ENCODE measurements at places on chromosomes 4 and X.

GRCh38 chr4:162837241-162837640 lies 329.4 kb downstream of the NAF1 start:
- DNase-seq: no peak

- DNase-seq: no peak
Observed at GRCh38 chr4:114257501-114257900, 278.1 kb upstream of the ARSJ start.

- no peak for DNase-seq
Observed at GRCh38 chr4:75496406-75496805, 17.8 kb downstream of the RCHY1 start.

- no peak for DNase-seq
Observed at GRCh38 chrX:152884171-152884570, 13.7 kb upstream of the ZNF185 start.

- DNase-seq: no peak
Observed at GRCh38 chrX:5431823-5432222, 796.8 kb downstream of the NLGN4X start.

GRCh38 chr4:141853091-141853764 lies 216.8 kb downstream of the IL15 start:
- no peak for DNase-seq

GRCh38 chrX:40570346-40571093 lies 10.2 kb upstream of the ATP6AP2 start:
- peak; percentile 27 for DNase-seq

DNA sequence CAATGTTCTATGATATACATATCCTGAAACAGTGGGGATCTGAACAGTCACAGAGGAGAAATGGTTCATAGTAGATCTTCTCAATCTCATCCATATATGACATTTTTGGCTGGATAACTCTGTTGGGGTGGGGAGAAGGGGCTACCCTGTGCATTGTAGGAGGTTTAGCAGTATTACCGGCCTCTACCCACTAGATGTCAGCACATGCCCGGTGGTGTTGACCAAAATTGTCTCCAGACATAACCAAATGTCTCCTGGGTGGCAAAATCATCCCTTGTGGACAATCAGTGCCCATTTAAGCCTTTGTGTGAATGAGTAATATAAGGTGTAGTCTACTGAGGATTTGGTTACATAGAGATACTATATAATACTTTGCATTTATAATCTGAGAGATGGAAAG lies 89.9 kb downstream of the PLS3 start:
- peak; percentile 26 for DNase-seq

GRCh38 chr4:149910177-149910576 lies 94.5 kb upstream of the IQCM start:
- no peak for DNase-seq

- no peak for DNase-seq
Observed at GRCh38 chr4:38236003-38236402, 275.8 kb downstream of the PTTG2 start.

- DNase-seq: no peak
Observed at GRCh38 chrX:118554511-118554910, 58.9 kb downstream of the DOCK11 start.

- DNase-seq: no peak
Observed at GRCh38 chr4:151700566-151701316, 60.1 kb downstream of the GATB start.

All from CD4-positive, alpha-beta T cell treated with Interleukin-6 for 4 hours (primary cell).